ENCODE measurements at places on chromosomes 2 and 18. TPM values are rescaled to one million over a fixed set of nuclear protein-coding genes. Genes with fewer than 3 reads are reported as not detected.

Gene MSTN
- total RNA-seq, result not detected

Gene PCARE
- not detected for total RNA-seq

Gene ING5
- 64.8 TPM for total RNA-seq

Gene LHCGR
- total RNA-seq, result not detected

Gene GAREM2
- total RNA-seq, result 4.0 TPM

Gene TBC1D8
- 1.0 TPM for total RNA-seq

Gene AQP12B
- not detected for total RNA-seq

Measured in CD4-positive, CD25-positive, alpha-beta regulatory T cell (primary cell).